ENCODE measurements at places on chromosomes 2 and 18. TPM values are rescaled to one million over a fixed set of nuclear protein-coding genes. Genes with fewer than 3 reads are reported as not detected.

The FABP1 gene
- total RNA-seq = not detected

The RALBP1 gene
- 35.4 TPM for total RNA-seq

The ZNF804A gene
- 15.7 TPM for total RNA-seq

The ZEB2 gene
- total RNA-seq = 155 TPM

The TEKT4 gene
- total RNA-seq = 0.69 TPM

The SNORC gene
- 4.6 TPM for total RNA-seq

Data from spinal cord (tissue), 10 donors.